ENCODE measurements at places on chromosomes 2 and 18.

- DNase-seq, result no peak
These were observed 2.5 kb downstream of the KCNF1 start for GRCh38 chr2:10914272-10914693.

GRCh38 chr2:102032368-102033030 lies 40.7 kb downstream of the IL1R2 start:
- DNase-seq, result no peak

DNA sequence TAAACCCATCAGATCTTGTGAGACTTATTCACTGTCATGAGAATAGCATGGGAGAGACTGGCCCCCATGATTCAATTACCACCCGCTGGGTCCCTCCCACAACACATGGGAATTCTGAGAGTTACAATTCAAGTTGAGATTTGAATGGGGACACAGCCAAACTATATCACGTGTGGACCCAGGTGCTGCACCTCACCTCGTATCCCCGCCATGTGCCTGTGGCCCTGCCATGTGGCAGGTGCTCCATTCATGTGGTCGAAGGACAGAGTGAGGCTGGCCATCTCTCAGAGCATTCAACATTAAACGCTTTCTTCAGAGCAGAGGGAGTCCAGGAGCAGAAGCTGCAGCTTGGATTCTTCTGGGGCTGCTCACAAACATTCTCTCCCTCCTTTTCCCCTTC lies 32.3 kb downstream of the MROH2A start:
- DNase-seq, result no peak

DNA sequence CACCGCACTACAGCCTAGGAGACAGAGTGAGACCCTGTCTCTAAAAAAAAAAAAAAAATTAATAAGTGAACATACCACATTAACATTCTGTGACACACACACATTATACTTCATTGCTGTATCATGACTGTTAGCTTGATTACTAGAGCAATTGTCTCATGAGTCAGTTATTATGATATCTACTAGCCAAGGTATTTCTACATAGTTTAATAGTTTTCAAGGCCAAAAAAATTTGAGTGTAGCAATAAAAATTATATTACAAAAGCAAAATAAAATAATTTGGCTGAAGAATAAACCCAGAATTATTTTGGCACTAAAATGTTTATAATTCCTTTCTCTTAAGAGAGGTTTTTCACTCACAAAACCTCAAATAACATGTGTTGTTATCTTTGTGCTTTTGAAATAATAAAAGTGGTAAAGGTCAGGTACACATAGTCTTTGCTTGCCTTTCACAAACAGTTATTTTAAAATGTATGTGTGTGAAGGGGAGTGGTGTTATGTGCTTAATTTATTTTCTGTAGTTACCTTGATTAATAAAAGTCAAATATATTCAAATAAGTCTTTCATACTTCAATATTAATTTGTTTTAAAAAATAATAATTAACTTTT lies 136.9 kb upstream of the SPOPL start:
- no peak for DNase-seq

DNA sequence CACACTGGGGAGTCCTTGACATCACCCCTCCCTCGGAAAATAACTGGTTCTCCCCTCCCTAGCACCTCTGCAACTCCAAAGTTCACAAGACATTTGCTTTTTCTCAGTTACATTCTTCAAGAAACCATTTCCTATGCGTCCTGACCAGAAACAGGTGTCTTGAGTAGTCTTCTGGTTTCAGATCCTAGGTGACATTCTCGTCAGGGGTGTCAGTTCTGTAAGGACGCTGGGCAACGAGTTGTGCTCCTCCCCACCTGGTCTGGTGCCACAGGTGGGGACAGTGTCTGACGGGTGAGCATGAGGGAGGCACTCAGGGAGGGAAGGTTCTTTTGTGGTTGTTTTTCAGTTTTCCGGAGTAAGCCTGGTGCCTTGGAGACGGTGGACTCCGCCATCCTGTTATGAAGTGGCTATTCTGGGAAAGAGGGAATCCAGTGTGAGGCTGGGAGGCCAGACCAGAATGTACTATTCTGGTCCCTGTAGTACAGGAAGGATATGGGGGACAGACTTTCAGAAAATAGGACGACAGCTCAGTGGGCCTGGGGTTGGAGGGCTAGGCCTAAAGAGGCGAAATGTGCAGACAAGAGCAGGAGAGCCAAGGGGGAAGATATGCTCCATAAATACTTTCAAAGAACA lies 50.6 kb downstream of the EPAS1 start:
- no peak for DNase-seq

GRCh38 chr2:104871649-104871971 lies 17.7 kb downstream of the POU3F3 start:
- DNase-seq, result no peak

DNA sequence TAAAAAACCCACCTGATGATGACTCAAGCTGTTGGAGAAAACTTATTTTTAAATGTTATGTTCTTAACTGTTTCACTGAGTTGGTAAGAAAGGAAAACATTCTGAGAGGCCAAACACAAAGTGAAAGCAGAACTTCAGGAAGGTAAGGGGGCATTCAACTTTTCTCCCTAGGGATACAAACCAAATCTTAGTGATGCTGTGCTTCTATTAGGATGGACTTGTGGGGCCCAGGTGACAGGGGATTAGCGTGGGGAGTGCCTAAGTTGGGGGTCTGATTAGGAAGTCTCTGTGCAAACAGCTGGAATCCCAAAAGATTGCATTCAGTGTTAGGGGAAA lies 18.5 kb downstream of the PDCL3 start:
- DNase-seq, result no peak

- no peak for DNase-seq
These were observed 94.2 kb upstream of the FSHR start for GRCh38 chr2:49248506-49248905.

- no peak for DNase-seq
These were observed 37.3 kb downstream of the RNU4ATAC start for GRCh38 chr2:121567957-121568409.

GRCh38 chr2:85537600-85538506 lies 1.1 kb upstream of the MAT2A start:
- no peak for DNase-seq

GRCh38 chr18:805008-805754 lies 6.9 kb downstream of the YES1 start:
- DNase-seq, result no peak

DNA sequence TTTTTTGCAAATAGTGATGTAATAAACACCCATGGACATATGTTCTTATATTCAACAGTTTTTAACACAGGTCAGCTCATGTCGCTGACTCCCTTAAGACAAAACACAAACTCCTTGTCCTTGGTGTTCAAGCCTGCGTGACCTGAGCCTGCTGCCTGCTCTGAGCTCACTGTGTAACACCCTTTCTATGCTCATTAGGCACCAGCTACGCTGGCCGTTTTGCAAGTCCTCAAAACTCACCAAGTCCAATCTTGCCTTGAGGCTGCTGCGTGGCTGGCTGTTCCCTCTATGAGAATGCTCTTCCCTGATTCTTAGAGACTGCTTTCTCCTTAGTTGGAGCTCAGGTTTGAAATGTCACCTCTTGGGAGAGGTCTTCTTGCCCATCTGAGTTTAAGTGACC lies 100.5 kb upstream of the GLI2 start:
- no peak for DNase-seq

- no peak for DNase-seq
These were observed 39.2 kb downstream of the WDR33 start for GRCh38 chr2:127771756-127772155.

GRCh38 chr2:42809819-42810120 lies 17.4 kb upstream of the HAAO start:
- DNase-seq, result no peak

DNA sequence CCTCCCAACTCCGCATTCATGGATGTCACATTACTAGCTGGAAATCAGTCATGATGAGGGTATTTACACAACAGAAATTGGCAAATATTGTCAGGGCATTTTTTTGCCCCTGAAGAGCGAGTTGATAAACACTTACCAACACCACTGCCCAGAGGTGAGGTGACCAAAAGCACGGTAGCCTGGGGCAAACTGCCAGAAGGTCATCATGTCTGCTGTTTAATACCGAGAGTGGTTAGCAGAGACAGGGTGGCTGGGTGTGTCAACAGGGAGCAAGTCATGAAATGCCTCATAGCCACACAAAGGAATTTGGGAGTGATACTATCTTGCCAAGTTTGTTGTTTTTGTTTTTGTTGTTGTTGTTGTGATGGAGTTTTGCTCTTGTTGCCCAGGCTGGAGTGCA lies 37.0 kb upstream of the EPC2 start:
- DNase-seq, result no peak

DNA sequence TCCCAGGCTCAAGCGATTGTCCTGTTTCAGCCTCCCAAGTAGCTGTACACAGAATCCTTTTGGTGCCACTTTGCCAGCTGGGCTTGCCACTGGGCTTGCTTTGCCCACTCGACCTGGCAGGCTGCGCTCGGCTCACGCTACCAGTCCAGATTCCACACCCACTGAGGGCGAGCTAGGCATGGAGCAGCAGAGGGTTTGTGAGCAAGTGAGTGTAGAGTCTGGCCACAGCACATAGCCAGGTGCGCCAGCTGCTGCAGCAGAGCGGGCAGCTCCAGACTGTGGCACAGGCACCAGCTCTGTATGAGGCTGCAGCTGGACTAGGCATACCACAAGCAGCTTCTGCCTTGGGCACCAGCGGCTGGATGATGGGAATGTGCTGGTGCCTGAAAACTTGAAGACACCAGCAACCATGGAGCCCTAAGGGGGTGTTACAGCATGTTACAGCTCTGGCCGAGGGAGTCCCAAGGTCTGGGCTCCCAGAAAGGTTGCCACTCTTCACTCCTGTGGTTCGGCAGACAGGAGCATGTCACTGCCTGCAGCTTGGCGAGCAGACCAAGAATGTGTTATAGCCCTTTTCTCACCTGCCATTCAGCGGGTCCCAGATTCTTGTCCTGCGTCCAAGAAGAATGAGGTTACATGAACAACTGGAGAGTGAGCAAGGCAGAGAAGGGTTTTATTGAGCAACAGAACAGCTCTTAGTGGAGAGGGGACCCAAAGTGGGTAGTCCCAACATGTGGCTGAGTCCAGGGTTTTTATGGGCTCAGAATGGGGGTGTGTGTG lies 12.9 kb downstream of the SMARCAL1 start:
- DNase-seq, result no peak

DNA sequence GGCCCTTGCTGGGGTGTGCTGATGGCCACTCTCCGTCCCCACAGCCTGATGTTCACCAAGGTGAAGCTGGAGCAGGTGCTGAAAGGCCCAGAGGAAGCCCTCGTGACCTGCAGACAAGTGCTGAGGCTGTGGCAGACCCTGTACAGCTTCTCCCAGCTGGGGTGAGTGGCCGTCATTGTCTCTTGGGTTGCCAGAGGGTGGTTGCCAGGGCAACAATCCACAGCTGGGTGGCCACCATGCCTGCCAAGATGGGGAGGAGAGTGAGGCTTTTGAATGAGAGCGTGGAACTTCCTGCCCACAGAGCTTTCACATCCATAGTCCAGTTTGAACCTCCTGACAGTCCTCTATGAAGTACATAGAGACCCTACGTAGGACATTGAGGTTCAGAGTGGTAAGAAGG lies 108.8 kb downstream of the STPG4 start:
- DNase-seq, result no peak

DNA sequence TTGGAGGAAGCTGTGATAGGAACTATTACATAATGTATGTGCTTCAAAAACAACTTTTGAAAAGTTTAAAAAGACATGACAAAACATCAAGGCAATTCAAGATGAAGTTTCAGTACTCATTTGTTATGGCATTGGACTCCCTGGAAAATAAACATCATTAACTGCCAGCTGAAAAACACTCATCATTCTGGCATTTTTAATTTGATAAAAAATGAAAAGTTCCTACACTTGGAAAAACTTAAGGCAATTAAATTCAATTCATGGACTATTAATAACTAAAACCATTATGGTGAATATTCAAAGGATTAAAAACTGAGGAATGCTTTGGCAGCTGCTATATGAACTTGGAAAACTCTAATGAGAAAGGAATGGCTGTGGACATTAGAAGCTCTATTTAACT lies 8.5 kb downstream of the TYW5 start:
- no peak for DNase-seq

DNA sequence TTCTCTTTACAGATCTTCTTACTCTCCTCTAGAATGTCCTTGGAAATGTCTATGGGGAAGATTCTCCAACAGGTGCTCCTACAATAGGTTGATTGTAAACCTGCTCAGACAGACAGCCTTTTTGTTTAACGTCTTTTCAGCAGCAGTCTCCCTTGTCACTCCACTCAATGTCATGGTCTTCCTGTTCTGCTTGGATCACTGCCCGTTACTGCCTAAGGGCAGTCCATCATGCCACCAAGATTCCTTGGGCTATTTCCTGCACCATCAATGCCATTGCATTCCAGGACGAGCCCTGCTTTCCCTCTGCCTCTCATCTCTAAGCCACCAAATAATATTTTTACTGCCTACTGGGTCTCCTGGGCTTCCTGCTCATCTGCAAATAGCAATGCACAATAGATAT lies 97.4 kb upstream of the GALNT5 start:
- no peak for DNase-seq

DNA sequence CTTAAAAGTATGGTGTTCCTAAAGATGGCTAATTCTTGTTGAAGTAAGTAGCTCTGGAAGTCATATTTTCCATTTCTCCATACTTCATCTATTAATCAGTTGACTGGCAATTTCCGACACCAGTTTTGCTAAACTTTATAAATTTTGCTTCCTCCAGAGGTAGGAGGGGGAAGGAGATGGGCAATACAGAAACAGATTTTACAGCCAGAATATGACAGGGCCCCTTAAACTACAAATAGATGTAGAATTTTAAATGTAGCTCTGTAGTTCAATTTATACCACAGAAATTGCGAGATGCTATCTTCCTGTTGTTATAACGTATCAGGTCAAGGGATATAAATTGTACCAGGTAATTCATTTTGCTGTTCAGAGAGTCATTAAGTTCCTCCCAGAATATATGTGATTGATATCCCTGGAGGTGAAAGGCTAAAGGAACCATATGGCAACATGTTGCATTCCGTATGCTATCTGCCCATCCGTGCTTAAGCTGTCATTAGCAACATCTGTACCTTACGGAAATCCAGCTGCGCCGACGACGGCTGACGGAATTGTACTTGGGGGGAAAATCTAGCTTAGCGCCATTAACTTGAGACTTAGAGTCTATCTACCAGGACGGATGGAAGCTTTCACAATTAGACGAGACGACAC lies 8.4 kb upstream of the NR4A2 start:
- peak; percentile 35 for DNase-seq

GRCh38 chr2:218011653-218012040 lies 8.9 kb upstream of the TNS1 start:
- DNase-seq, result no peak

GRCh38 chr2:182868054-182868796 lies 1.8 kb upstream of the FRZB start:
- DNase-seq, result no peak

All from NCI-H2081 treated with DMSO at 0.1 percent for 48 hours (cell line).